ENCODE measurements at places on chromosomes 12 and 14. TPM values are rescaled to one million over a fixed set of nuclear protein-coding genes. Genes with fewer than 3 reads are reported as not detected.
A peak's percentile ranks its signal among the peaks of the same experiment; 100 is the strongest.

The E2F7 gene
- total RNA-seq: 9.6 TPM

DNA sequence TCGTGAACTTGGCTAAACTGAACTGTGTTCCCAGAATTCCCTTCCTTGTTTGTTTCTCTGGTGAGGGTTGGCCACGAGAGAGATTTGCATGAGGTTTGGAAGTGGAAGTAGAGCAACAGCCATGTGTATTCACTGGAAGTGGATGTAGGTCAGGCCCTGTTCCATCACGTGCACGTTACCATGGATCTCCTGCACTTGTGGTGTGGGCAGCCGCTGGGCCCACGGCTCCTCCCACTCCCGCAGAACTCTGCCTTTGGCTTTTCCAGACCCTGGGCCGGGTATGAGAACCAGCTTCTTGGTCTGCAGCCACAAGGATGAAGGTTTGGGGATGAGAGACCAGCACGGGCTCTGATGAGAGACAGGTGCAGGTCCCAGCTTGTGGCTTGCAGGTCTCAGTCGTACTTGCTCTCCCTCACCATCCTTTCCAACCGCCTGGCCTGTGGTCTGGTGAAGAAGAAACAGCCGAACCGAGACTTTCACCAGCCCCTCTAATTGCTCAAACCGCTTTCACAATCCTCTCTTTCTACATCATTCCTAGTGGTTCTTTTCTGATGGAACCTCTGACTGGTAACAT lies 94.9 kb downstream of the DUSP16 start:
- DNase-seq: peak; percentile 23

The SCARB1 gene
- 18.2 TPM for total RNA-seq

The RDH16 gene
- 0.69 TPM for total RNA-seq

DNA sequence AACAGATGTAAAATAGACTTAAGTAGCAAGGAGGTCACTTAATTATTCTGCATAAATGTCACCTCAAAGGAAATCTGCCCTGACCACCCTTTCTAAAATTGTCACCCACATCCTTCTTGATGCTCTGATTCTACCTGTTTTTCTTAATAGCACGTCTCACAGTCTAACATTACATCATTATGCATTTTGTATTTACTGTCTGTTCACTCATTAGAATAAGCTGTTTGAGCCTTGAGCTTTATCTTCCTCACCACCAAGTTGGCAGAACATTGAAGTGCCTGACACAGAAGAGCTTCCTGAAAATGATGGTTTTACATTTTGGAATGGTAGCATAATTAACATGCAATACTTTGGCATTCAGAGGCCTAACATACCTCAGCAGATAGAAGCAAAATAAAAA lies 8.8 kb upstream of the TMEM117 start:
- DNase-seq: no peak

- DNase-seq: no peak
Measured at GRCh38 chr12:49515266-49515665, 23.6 kb upstream of the KCNH3 start.

- DNase-seq: no peak
Measured at GRCh38 chr12:106133136-106134087, 5.3 kb downstream of the NUAK1 start.

- DNase-seq: no peak
Measured at GRCh38 chr12:47650469-47650868, 55.4 kb downstream of the RPAP3 start.

DNA sequence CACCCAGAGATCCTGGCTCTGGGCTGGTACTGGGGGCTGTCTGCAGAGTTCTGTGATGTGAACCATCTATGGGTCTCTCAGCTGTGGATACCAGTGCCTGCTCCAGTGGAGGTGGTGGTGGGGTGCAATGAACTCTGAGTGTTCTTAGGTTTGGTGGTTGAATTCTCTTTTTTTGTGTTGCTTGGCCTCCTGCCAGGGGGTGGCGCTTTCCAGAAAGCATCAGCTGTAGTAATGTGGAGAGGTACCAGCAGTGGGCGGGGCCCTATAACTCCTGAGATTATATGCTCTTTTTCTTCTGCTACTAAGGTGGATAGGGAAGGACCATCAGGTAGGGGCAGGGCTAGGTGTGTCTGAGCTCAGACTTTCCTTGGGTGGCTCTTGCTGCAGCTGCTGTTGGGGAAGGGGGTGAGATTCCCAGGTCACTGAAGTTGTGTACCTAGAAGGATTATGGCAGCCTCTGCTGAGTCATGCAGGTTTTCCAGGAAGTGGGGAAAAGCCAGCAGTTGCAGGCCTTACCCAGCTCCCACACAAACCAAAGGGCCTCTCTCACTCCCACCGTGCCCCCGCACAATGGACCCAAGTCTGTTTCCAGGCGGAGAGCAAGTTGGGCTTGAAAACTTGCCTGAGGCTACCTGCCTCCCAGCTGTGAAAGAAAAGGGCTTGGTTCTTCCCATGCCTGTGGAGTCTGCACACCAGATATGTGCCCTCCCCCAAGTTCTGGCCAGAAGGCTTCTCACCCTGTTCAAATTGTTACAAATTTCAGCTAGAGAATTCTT lies 18.6 kb downstream of the CCER1 start:
- DNase-seq: no peak

- DNase-seq: no peak
Measured at GRCh38 chr14:89792489-89793366, 161.8 kb downstream of the EFCAB11 start.

DNA sequence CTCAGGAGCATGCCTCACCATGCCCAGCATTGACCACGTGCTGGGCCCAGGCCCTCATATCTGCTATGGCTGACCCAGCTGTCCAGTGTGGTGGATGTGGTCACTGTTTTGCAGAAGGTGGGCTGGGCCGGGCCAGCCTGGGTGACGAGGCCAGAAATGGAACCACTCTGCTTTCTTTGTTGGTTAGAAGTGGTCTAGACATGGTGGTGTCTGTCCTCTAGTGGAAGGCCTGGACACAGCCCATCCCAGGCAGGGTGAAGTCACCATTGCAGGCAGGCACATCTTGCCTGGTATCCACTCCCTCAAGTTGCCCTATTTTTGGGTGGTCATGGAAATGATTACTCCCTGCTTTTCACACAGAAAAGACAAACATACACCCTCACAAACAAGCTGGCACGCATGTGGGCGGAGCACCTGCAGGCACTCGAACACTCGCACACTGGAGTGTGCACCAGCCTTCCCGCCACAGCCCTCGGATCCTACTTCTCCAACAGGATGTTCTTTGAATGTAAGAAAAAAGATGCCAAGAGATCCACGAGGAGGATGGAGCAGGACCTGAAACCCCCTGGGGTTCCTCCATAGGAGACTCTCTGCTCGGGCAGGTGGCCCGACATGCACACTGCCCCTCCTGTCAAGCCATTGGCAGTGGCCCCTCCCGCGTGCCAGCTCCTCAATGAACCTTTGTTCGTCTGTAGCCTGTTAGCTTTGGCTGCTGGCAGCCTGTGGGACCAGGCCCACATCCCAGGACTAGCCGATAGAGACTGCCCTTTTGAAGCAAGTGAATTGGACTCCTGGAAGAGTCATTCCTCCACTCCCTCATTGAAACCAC lies 38.4 kb downstream of the MLXIP start:
- DNase-seq: no peak

The RSRC2 gene
- total RNA-seq: 117 TPM

GRCh38 chr12:81570234-81570633 lies 188.9 kb downstream of the PPFIA2 start:
- no peak for DNase-seq

DNA sequence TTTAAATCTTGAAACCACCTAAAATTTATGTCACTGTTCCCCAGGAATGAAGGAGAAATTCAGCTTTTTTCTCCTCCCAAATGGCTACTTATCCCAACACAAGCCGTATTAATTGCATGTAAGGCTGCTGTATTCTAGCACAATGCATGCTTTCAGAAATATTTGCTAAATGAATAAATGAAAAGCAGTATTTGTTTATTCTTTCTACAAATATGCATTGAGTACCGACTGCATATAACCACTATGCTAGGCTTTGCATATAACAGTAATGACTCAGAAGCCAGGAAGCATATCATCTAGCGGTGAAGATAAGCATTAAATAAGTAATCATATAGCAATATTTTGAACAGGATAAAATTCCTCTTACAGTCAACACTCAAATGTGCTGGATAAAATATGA lies 5.7 kb upstream of the LRR1 start:
- no peak for DNase-seq

- DNase-seq: no peak
Measured at GRCh38 chr14:90625445-90625844, 190.8 kb downstream of the TTC7B start.

GRCh38 chr12:121038861-121039668 lies at the start of gene OASL:
Gene OASL (minus strand): TSS chr12:121039246. CDS start chr12:121038971, 275 bp downstream.
- peak; percentile 55 for DNase-seq

The PLEKHH1 gene
- total RNA-seq: 2.2 TPM

DNA sequence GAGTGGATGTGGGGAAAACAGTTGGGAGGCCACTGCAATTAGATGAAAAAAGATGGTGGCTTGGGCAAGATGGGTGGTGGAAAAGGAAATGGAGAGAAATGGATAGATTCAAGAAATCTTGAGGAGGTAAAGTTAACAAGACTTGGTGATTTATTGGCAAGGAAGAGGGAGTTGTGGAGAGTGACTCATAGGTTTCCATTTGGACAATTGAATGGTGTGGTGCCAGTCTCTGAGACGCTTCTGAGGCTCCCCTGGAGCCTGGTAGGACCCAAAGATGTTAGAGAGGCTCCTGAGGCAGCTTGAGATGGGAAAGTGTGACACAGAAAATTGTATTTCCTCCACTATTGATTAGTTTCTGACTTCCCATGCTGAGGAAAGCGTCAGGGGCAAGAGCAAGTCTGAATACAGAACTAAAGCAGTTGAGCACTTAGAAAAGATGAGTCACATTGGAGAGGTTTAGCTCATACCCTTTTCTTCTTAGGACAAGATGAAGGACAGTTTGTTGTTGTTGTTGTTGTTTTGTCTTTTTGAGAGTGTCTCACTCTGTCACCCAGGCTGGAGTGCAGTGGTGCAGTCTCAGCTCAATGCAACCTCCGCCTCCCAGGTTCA lies 4.5 kb downstream of the PRPF40B start:
- no peak for DNase-seq

- no peak for DNase-seq
Measured at GRCh38 chr14:50600849-50601248, 40.9 kb downstream of the ATL1 start.

The CPSF6 gene
- 75.7 TPM for total RNA-seq

The FGF6 gene
- not detected for total RNA-seq

DNA sequence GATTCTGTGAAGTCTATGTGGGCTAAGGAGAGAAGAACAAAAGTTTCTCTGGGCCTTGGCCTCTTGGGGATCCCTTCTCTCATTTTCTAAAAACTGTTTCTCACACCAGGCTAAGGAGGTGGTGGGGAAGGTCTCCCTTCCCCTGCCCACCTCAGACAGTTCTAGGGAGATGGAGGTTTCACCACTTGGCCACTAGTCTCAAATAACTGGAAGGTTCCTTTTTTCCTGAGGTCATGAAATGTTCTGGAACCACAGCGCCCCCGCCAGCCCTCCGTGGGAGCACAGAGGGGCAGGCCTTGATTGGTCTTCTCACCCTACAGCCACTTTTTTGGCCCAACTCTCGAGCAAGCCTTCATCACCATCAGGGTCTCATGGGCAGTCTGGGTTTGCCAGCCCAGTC lies 12.6 kb downstream of the C12orf43 start:
- DNase-seq: no peak

GRCh38 chr14:61518403-61518802 lies 176.9 kb upstream of the HIF1A start:
- DNase-seq: no peak

The DPF3 gene
- 0.47 TPM for total RNA-seq

DNA sequence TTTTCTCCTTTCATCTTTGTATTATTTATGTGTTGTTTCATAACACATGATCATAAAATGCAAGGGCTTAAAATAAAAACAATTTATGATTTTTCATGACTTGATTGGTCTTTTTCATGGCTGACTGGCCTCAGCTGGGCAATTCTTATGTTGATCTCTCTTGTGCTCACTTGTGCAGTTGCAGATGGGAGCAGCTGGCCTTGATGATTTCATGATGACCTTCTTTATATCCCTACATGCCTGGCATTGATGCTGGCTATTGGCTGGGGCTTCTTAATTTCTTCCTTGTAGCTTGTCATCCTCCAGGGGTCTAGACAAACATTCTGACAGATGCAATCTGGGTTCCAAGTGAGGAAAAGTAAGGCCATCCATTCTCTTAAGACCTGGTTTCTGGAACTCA lies 1832.8 kb upstream of the FLRT2 start:
- DNase-seq: no peak

- DNase-seq: peak; percentile 69
Measured at GRCh38 chr12:51421266-51421884, 3.3 kb upstream of the SLC4A8 start.

The TSHR gene
- total RNA-seq: not detected

DNA sequence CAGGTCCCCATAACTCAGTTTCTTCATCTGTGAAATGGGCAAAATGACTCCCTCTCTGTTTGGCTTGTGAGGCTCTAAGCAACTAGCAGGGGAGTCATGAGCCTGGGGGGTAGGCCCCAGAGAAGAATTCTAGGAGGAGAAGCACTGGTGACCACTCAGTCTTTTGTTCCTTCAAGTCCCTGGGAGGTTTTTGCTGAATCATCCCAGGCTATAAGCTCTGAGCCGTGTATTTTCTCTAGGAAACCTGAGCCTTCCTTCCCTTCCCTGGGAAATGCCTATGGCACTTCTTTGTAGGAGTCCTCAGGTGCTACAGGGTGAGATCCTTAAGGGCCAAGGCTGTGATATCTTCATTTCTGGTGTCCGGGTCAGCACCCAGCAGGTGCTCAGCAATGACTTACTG lies 4.5 kb downstream of the RPH3A start:
- DNase-seq: no peak

The TMEM63C gene
- total RNA-seq: 0.31 TPM

DNA sequence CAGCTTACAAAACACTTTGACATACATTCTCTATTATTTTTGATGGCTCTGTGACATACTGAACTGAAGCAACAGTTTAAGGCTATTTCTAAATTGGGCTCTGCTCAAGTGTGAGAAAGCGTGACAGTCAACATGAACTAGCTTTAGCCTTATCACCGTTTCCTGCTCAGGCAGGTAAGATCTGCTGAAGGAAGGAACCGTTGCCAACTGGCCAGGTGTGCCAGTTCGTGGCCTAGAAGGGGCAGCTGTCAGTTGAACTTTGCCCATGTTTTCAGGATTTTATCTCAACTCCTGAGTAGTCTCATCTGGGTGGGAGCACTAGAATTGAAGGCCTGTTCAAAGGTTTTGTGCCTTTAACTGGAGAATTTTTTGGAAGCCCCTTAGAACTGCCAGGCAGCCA lies 79.5 kb downstream of the ETV6 start:
- no peak for DNase-seq

The TSPAN9 gene
- total RNA-seq: 0.72 TPM

The WNT1 gene
- total RNA-seq: not detected

The SRGAP1 gene
- 0.02 TPM for total RNA-seq

All from activated naive CD4-positive, alpha-beta T cell treated with anti-CD3 and anti-CD28 coated beads for 36 hours (primary cell).